Esophagus squamous epithelium (tissue), 5 donors: ENCODE measurements at places on chromosomes 2 and 18.

GRCh38 chr2:61439241-61440002, 31.5 kb downstream of the USP34 start:
- DNase-seq, result no peak

- DNase-seq, result no peak
Observed at GRCh38 chr2:26165403-26165802, 7.5 kb upstream of the GAREM2 start.

DNA sequence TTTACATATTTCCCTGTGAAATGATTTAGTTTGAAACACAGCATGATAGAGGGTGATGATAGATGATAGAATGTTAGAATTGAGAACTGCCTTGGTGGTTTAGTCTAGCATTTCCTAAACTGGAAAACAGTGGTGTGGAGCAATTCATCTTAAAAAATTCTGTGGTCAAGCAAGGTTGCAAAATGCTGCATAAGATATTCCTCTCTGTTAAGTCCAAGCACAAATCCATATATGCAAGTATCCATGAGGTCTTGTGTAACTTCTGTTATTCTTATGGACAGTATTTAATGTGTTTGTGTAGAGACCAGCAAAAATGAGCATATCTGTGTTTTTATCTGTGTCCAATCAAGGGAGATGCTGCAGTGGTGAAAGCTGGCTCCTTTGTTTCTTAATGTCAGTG, 30.0 kb downstream of the CPS1 start:
- DNase-seq, result no peak

- no peak for DNase-seq
Observed at GRCh38 chr2:235270956-235271355, 222.9 kb upstream of the AGAP1 start.

DNA sequence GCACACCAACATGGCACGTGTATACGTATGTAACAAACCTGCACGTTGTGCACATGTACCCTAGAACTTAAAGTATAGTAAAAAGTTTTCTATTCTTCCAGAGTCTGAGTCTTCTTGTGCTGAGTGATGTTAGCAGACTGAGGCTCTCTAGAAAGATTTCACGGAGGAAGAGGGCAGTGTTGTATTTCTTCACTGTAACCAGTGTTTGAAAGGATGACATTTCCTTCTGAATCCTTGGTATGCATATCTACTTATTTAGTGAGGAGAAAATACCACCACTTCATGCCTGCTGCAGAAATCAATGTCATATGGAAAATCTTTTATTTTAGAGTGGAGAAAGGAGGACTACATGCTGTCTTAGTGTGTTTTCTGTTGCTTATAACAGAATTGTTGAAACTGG, 357.1 kb downstream of the CCDC85A start:
- DNase-seq, result no peak

- DNase-seq, result no peak
Observed at GRCh38 chr2:26461601-26462023, 16.3 kb downstream of the OTOF start.

DNA sequence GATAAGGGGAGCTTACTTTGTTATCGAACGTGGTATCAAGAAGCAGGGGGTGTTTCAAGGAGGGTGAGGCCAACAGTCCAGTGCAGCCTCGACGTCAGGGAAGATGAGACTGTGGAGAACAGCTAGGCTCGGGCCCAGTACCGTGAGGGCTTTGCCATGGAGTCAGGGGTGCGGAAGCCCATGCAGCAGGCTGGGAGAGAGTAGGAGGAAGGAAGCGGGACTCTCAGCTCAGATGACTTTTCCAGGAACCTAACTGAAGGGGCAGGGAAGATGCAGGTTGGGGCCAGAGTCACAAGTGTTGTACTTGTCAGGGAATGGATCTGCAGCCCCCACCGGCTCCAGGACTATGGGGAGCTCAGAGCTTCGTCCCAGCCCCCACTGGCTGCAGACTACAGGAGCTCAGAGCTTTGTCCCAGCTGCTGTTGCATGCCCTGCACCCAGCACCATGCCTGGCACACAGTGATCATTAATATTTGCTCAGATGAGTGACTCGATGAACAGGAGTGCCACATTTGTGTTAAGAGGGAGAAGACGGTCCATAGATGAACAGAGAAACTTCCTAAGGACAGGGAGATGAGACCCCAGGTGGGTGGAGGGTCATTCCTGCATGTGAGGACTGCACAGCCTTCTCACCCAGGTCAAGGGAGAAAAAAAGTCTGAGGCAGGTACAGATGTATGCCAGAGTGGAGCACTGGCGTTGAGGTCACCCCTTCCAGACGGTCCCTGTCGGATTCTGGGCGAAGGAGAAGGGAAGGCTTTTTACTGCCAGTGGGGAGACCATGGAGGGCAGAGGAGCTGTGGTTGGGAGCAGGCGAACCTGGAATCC, 36.4 kb downstream of the PTGR3 start:
- no peak for DNase-seq

- no peak for DNase-seq
Observed at GRCh38 chr2:137262594-137262993, 497.2 kb downstream of the THSD7B start.

DNA sequence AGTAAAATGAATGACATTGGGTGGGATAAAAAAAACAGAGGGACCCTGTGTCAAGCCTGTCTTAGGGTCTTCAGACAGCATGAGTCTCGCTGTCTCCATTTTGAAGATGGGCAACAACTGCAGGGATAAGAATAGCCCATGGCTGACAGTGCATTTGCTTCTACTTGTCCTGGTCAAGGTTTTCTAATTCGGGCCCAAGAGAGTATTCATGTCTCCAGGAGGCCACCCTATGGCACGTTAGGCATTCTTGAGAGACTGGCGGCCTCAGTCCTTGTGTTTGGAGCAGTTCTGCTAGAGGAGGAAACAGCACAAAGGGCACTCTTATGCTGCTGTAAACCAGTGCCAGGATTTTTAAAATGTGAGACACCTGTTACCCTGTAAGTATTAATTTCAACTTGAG, 9.5 kb upstream of the MYL1 start:
- DNase-seq, result no peak

DNA sequence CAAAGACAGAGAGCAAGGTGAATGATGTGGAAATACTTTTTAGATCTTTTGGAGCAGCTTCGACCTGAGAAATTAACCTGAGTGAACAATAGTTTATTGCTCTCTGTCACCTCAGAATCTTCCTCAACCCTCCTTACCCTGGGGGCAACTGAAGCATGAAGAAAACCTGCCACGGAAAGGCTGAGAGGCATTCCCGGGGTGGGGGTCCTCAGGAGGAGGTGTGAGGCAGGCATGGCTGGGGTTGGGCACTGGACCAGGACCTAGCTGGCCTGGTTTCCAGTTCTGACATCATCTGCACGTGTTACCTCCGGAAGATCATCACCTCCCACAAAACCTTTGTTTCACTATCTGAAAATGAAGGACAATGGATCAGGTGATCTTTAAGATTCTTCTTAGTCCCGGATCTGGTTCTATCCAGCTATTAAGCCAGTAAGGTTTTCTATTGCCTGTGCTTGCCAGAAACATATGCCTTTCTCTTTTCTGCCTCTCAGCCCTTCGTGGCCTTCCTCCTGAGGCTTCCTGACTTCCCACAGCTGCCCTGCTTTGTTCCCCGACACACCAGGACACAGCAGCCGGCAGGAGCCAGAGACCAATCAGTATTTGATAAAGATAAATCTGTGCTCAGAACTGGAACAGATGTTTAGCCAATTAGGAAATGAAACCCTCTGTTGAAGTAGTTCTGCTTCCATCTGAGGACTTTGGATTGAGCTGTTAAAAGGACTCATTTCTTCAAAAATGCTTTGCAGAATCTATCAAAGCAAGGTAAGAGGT, 232.5 kb downstream of the TDRD15 start:
- no peak for DNase-seq

DNA sequence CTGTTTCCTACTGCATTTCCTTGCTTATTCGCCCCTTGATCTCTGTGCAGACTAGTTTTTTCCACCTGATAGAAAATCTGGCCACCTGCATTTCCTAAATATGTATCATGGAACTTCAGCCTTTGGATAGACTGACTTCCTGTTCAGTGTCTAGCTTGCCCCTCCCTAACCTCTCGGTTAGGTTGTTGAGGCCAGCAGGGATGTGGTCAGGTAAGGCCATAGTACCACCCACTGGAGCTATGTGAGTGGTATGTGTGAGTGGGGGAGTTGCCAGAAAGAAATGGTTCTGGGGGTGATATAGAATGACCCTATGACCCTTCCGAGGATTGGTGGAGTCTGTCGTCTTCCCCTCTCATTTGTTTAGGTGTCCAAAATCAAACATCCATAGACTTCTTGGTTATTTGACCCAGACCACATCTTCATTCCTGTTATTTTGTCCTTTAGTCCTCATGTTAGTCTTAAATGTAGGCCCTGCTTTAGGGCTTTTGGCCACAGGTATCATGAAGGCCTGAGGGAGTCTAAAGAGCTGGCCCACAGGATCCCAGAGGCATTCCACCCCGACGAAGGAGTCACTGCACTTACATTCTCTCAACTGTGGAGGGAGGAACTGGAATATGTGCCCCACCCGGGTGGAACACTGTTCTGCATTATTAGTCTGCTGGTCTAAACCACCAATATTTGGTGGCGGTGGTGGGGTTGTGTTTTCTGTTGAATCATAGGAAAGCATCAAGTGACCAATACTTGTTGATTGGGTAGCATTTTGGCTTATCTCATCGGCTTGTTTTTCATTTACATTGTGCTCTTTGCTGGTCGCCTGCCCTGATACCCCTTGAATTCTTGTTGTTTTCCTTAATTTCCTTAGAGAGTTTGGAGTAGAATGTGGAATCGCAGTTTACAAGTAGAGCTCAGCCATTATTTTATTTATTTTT, 21.9 kb downstream of the CAB39 start:
- no peak for DNase-seq
